ENCODE measurements at places on chromosomes 16 and 17.
A peak's percentile ranks its signal among the peaks of the same experiment; 100 is the strongest.

- no peak for DNase-seq
These were observed 11.7 kb upstream of the SPATA32 start for GRCh38 chr17:45273551-45273957.

GRCh38 chr16:6229186-6229585 is 1103.5 kb upstream of the RBFOX1 start:
- DNase-seq, result no peak

GRCh38 chr17:1006054-1006453 is 9.1 kb downstream of the TIMM22 start:
- DNase-seq, result no peak

GRCh38 chr17:73939806-73940205 is 263.7 kb upstream of the RPL38 start:
- DNase-seq, result peak; percentile 7

GRCh38 chr17:73722165-73722564 is 77.9 kb upstream of the SDK2 start:
- peak; percentile 82 for DNase-seq

DNA sequence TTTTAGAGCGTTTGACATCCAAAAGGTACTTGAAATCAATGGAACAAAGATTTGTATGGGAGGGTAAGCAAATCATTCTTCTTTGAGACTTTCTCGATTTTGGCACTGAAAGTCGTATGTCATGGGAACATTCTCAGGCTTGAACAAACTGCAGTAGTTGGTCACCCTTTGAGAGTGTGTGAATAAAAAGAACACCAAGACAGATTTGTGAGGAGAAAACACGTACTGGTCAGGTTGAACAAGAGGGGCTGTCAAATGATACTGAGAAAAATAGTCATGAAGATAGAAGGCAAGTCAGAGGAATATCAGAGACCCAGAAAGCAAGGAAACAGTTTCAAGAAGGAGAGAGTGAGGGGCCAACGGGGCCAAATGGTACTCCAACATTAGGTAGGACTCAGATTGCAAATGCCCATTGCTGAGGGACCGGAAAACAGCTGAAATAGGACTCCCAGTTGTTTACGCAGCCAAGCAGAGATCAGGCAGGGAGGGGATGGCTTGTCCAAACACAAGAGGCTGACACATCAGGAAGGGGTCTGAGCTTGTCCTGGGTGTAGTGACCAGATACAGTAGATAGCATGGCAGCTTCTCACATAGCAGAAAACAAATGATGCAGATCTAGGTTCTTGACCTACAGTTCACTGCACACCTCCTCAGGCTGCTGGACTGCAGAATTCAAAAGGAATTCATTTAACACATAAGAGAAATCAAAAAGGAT is 74.5 kb upstream of the MYOCD start:
- DNase-seq, result no peak

- DNase-seq, result no peak
These were observed 34.3 kb upstream of the ERCC4 start for GRCh38 chr16:13885700-13886099.

GRCh38 chr17:67993153-67993997 is 2.9 kb downstream of the C17orf58 start:
- peak; percentile 69 for DNase-seq

GRCh38 chr17:49576088-49576916 is 631 bp downstream of the NXPH3 start:
- DNase-seq, result no peak

- no peak for DNase-seq
These were observed 86.0 kb upstream of the KIF2B start for GRCh38 chr17:53736516-53737240.

DNA sequence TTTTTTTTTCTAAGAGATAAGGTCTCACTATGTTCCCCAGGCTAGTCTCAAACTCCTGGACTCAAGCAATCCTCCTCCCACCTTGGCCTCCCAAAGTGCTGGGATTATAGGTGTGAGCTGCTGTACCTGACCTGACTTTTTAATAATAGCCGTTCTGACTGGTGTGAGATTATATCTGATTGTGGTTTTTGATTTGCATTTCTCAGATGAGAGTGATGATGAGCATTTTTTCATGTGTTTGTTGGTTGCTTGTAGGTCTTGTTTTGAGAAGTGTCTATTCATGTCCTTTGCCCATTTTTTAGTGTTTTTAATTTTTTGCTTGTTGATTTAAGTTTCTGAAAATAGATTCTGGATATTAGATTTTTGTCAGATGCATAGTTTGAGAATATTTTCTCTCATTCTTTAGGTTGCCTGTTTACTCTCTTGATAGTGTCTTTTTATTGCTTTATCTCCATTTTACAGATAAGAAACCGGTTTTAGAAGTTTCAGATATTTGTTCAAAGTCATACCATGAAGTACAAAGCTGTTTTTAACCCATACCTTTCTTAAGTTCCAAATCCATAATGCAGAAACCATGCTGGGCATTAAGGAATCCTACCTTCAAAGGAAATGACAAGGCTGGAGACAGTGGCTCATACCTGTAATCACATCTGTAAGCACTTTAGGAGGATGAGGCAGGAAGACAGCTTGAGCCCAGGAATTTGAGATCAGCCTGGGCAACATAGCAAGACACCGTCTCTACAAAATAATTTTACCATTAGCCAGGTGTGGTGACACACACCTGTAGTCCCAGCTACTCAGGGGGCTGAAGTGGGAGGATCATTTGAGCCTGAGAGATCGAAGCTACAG is 168.4 kb upstream of the TBX2 start:
- DNase-seq, result no peak

GRCh38 chr17:55458287-55458900 is 36.8 kb upstream of the MMD start:
- DNase-seq, result no peak

DNA sequence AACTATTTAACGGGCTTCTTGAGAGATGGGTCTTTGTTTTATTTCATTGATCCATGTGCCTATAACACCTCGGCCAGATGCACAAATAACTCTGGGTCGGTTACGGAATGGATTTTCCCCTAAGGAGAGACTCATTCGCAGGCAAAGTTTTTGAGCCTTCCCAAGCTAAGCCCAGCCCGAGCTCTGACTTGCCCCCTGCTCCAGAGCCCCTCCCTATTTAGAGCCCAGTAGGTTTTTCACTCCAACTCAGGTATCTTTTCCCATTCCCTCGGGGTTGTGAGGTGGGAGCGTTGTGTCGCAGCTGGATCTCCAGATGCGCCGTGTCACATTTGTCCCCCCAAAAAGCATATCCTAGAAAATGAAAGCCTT is 812 bp upstream of the MYOCD start:
- DNase-seq, result no peak

DNA sequence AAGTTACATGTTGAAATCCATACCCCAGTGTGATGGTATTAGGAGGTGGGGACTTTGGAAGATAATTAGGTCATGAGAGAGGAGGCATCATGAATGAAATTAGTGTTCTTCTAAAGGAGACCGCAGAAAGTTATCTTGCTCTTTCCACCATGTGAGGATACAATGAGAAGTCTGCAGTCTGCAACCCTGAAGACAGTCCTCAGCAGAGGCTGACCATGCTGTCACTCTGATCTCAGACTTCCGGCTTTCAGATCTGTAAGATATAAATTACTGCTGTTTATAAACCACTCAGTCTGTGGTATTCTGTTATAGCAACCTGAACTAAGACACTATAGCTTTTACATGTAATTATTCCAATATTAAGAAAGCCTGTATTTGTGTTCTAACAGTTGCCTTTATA is 116.7 kb upstream of the CES5A start:
- no peak for DNase-seq

Data from activated CD8-positive, alpha-beta T cell treated with anti-CD3 and anti-CD28 coated beads, Interleukin-2, amount 10 ng/mL, durations not matched to agents 7 days and 5 days (primary cell).